Left kidney (tissue), 8 donors: ENCODE measurements at places on chromosomes 4 and X.

DNA sequence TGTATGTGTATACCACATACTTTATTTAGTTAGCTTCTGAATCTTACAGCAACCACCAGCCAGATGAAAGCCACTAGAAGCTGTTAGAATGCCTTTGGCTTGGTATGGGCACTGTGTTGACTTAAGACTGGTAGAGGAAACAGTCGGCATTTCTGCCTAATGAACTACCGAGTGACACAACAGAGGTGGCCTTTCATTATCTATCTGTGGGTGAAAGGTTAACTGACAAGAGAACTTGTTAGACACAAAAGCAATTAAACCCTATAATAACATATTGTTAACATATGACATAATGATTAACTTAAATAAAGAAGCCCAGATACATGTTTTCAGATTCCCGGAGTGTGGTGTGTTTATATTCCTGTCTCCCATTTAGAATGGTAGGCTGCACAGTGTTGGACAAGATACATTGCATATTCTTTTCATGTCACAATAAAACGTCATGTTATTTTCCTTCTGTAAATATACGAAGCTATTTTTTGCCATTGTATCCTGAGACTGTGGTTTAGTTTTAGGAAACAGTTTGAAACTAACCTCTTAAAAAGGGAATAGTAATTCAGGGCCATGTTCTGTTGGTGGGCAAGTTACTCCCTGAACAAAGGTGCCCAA, 181.5 kb downstream of the SLIT2 start:
- DNase-seq = no peak

DNA sequence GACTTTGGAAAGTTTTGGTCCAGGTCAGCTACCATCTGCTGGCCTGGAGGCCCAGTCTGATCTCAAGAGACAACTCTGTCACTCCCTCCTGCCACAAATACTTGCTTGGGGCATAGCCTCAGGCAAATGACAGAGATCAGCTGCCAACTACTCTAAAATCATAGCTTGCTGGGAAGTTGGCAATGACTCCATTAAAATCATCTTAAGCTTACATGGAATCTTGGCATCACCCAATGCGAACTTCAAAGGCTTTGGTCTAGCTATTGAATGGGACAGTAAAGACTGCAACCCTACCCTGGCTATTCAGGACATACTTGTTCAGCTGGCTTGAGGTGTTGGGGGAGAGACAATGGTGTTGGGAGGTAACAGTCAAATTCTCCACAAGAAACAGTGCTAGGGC, 7.0 kb upstream of the USO1 start:
- DNase-seq = no peak

- no peak for DNase-seq
Observed at GRCh38 chrX:2854918-2855317, 26.2 kb downstream of the GYG2 start.

DNA sequence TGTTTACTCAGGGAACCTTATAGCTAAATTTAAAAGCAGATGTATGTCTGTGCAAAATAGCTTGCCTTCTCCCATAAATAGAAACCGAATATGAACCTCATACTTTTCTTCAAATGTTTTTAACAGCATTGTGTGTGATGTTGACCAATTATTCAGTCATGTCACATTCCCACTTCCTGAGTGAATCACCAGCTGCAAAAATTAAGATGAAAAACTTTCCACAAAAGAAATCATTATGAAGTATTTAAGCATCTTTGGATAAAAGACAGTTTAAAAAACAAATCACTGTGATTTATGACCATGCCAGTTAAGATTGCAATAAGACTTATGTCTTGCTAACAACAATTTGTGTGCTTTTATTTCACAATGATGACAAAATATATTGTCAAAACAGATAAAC, 220.1 kb downstream of the PDGFC start:
- no peak for DNase-seq

- no peak for DNase-seq
Observed at GRCh38 chr4:118113220-118113619, 78.9 kb downstream of the NDST3 start.

DNA sequence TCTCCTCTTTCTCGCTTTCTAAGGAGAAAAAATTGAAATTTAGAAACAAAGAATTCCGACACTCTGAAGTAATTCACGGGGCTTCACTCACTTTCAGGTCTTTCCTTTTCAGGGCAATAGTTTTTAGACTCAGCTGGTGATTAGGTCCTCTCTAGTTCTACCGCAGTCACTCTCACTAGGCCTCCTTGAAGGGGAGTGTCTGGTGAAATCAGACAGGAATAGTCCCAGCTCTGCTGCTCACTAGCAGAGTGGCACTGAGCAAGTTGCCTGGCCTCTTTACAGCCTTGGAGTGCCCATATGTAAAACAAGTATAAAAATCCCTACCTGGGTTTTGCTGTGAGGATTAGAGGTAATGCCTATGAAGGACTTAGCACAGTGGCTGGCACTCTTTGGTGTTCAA, 64.1 kb downstream of the NEUROG2 start:
- no peak for DNase-seq
